Stimulated activated CD8-positive, alpha-beta memory T cell treated with anti-CD3 and anti-CD28 coated beads, Interleukin-15, amount 100 ng/mL, for 24 hours (primary cell): ENCODE measurements at places on chromosomes 1 and 21.

GRCh38 chr1:159800177-159800930, 1.8 kb upstream of the FCRL6 start:
- DNase-seq, result no peak

DNA sequence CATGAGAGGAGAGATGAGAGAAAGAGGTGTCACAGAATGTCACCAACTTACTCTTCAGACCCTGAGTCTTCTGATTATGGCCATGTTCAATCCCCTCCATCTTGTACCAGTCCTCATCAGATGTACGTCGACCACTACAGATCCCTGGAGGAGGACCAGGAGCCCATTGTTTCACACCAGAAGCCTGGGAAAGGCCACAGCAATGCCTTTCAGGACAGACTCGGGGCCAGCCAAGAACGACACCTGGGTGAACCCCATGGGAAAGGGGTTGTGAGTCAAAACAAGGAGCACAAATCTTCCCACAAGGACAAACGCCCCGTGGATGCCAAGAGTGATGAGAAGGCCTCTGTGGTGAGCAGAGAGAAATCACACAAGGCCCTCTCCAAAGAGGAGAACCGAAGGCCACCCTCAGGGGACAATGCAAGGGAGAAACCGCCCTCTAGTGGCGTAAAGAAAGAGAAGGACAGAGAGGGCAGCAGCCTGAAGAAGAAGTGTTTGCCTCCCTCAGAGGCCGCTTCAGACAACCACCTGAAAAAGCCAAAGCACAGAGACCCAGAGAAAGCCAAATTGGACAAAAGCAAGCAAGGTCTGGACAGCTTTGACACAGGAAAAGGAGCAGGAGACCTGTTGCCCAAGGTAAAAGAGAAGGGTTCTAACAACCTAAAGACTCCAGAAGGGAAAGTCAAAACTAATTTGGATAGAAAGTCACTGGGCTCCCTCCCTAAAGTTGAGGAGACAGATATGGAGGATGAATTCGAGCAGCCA, 8.0 kb downstream of the ELOA start:
- DNase-seq, result no peak

DNA sequence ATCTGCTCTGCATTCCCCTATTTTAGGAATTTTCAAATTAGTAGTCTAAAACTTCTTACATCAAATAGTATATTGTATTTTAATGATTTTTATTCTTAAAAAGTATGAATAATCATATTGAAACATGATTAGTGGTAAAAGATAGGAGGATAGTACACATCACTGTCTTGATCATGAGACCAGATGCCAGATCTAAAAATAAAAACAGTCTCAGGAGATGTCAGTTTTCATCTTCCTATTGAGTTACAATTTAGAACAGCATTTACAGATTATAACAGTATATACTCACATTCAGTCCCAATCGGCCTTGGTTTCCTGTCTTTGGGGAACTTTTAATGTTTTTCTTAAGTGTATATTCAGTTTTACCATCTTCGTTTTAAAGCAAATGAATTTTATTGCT, 95.9 kb downstream of the USP25 start:
- no peak for DNase-seq

DNA sequence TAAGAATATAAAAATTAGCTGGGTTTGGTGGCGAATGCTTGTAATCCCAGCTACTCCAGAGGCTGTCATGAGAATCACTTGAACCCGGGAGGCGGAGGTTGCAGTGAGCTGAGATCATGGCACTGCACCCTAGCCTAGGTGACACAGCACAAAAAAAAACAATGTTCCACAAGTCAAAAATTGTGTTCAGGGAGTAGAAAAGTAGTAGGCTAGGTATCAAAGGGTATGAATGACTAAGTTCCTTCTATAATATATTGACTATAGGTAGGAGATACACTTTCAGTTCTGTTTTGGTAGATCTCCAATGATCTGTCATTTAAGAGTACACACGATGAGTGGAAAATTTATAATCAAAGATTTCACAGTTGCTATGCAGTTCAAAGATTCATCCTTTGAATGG, 16.7 kb downstream of the USP48 start:
- DNase-seq, result no peak

DNA sequence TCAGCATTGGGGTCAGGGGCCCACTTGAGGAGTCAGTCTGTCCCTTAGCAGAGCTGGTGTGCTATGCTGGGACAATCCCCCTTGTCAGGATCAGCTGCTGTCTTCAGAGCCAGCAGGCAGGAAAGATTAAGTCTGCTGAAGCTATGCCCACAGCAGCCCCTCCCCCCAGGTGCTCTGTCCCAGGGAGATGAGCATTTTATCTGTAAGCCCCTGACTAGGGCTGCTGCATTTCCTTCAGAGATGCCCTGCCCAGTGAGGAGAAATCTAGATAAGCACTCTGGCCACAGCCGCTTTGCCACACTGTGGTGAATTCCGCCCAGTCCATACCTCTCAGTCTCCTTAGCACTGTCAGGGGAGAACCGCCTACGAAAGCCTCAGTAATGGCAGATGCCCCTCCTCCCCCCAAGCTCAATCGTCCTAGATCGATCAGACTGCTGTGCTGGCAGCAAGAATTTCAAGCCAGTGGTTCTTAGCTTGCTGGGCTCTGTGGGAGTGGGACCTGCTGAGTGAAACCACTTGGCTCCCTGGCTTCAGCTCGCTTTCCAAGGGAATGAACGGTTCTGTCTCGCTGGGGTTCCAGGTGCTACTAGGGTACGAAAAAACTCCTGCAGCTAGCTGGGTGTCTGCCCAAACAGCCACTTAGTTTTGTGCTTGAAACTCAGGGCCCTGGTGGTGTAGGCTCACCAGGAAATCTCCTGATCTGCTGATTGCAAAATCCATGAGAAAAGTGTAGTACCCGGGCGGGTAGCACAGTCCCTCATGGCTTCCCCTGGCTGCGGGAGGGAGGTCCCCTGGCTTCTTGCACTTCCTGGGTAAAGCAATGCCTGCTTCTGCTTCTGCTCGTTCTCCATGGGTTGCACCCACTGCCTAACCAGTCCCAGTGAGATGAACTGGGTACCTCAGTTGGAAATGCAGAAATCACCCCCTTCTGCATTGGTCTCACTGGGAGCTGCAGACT, 25.1 kb upstream of the TP53BP2 start:
- DNase-seq, result no peak

- DNase-seq, result no peak
Observed at GRCh38 chr1:110676970-110677369, 2.2 kb upstream of the KCNA3 start.

- no peak for DNase-seq
Observed at GRCh38 chr21:46411236-46411635, 47.5 kb upstream of the DIP2A start.

- DNase-seq, result no peak
Observed at GRCh38 chr1:29062157-29062942, 61.4 kb downstream of the TMEM200B start.

DNA sequence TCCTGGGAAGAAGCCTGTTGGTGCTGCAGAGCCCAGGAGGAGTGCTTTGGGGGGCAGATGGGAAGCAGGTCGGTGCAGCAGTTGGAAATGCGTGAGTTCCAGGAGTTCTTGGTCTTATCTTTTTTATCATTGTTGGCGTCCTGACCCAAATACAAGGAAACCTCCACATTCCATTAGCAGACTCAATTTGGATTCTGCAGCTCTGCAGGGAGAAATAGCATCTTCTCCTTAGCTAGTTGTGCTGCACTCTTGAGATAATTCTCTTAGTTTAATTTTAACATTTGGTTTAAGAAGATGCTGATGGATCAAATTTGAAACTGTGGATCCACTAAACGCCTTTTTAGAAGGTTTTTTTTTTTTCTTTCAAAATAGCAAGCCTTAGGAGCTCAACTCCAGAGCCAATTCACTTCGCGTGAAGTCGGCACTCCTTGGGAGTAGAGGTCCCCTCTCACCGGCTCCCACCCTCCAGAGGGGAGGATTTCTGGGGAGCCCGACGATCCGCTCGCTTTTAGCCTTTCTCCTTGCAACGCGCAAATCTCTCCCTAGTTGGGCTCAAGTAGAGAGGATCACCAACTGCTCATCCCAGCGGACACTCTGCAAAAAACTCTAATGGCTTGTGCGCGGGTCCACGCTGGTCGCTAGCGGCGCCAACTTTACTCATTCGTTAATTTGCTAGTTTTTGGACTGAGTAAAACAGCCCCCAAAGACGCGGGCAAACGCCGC, 1.3 kb downstream of the PLD5 start:
- no peak for DNase-seq

GRCh38 chr1:15771836-15772515, 13.4 kb downstream of the FBLIM1 start:
- DNase-seq, result no peak

DNA sequence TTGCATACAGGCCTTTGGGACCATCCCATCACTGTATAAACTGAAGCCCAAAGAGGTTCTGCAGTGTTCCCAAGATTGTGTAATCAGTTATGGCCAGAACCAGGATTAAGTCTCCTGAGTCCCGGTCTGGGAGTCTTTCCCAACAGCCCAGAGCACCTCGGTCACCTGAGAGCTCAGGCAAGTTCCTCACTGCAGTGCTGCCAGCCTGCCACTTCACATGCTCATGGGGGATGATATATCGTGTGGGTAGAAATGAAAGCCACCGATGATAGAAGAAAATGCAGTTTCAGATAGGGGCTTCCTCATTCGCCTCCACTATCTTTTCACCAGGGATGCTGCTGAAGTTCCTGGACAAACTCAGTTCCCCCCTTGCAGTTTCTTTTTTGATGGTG, 30.4 kb downstream of the FHAD1 start:
- no peak for DNase-seq

DNA sequence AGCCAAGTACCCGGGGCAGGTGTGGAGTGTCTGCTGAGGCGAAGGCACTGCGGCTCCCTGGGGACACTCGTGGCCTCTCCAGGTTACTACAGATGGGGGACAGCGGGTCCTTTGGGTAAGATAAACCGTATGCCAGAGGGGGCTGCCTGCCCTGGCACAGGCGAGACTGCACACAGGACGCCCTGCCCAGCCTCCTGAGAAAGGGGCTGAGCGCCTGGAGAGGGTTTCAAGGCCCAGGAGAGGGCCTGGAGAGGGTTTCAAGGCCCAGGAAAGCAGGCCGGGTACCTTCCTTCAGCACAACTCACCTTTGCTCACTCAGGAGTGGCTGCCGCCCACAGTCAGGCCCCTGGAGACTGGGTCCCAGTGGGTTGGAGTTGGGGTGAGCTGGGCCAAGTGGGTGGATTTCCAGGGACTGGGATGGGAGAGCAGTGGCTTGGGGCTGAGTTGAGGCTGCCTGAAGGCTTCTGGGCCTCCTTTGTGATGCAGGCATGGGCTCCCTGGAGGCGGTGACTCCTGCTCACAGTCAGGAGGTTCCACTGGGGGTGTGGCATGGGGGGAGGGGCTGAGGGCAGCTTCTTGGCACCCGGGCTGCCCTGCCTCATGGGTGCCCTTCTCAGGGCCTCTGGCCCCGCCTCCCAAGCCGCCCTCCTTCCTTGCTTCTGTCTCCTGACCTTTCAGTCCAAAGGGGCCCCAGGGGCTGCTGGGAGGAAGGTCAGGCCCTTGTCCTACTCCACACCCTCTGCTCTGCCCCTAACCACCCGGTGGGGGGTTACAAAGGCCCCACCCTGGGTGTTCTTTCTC, at the start of gene MMEL1:
TSS of gene MMEL1 (minus strand) at position 456 of the 801 bp plus-strand sequence. CDS start 3,532 bp downstream, outside the sequence.
- DNase-seq, result no peak

- DNase-seq, result no peak
Observed at GRCh38 chr1:29655945-29656850, 419.9 kb downstream of the PTPRU start.
